ENCODE measurements at places on chromosomes 3 and 15.

GRCh38 chr15:43852607-43853006 lies 25.8 kb downstream of the WDR76 start:
- no peak for DNase-seq

- DNase-seq = no peak
Observed at GRCh38 chr3:194828116-194828515, 142.4 kb downstream of the FAM43A start.

DNA sequence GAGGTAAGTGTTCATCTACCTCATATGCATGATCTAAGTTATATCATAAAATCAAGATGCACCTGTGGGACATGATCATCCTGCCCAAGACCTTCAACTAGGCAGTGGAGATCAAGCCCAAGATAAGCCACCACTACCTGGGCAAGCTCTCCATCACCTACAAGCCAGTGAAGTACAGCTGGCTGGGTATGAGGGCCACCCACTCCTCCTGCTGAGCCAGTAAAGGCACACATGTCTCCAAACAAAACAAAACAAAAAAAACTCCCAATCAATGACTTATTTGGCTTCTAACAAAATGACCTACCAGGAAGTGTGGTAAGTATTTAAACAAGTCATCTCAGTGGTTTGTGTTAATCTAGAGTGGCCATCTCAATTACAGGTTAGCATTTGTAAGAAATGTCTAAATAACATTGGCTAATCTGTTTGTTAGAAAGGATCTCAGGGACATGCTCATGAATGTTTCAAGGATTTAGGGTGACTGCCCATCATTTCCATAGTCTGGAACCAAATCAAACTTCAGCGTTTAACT lies 3.1 kb downstream of the PAQR9 start:
- no peak for DNase-seq

- no peak for DNase-seq
Observed at GRCh38 chr3:133380481-133381225, 19.2 kb upstream of the BFSP2 start.

DNA sequence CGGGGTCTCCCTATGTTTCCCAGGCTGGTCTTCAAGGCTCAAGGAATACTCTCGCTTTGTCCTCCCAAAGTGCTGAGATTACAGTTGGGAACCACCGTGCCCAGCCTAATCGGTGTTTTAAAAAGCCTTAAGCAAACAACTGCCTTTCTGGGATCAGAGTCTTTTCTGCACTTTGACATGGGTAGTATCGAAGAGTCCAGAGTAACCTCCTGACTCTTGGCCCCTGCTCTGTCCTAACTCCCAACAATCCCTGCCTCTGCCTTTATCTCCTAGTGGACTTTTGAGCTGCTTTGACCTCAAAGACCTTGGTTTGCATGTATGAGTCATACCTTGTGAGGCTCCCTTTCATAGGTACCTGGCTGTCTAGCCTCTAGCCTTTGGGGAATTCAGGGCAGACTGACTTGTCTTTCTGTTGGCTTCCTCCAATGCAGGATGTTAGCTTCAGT lies 21.0 kb upstream of the HACD2 start:
- no peak for DNase-seq

DNA sequence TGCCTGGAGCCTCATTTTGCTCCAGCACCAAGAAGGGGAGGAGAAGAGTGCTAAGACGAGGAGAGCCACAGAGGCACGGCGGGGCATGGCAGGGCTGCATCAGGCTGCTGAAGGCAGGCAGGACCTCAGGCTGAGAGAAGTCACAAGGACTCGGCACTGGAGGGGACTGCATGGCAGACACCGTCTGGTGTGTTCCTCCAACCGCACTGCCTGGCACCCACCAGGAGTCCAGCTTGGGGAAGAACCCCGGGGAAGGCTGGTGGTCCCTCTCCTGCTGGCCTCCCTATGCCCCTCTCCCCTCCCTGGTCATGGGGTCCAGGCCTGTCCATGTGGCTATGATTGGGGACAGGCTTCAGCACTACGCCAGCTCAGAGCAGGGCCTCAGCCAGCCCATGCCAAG lies 153.2 kb upstream of the MEF2A start:
- no peak for DNase-seq

DNA sequence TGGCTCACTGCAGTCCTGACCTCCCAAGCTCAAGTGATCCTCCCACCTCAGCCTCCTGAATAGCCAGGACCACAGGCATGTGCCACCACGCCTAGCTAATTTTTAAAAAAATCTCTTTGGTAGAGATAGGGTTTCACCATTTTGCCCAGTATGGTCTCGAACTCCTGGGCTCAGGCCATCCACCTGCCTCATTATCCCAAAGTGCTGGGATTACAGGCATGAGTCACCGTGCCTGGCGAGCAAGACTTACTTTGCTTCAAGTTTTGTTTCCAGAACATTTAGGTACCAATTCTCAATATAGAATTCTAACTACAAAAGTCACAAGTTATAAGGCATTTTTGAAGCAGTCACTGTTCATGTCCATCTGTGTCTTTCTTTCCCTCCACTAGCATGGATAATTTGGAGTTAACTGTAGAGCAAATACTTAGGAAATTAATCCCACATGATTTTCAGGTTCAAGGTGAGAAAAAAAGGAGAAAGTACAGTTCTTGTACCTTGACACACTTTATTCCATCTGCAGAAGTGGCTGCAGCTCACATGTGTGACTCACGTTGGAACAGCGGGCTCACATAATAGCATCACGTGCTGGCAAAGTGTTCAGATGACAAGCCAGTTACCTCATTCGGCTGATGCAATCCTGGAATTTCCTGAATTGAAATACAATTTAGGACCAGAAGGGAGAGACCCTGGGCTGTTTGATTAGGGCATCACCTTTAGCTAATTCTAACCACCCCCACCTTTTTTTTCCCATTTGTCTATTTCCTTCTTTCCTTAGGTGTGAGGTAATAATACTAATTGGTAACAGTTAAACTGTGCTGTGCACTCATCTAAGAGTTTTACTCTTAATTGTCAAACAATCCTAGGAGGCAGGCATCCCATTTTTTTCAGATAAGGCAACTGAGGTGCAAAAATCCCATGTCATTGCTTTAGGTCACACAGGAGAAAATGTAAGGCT lies 46.9 kb upstream of the NEDD4 start:
- DNase-seq = peak; percentile 94

GRCh38 chr3:134545818-134546217 lies 60.0 kb downstream of the CEP63 start:
- DNase-seq = no peak

- DNase-seq = no peak
Observed at GRCh38 chr15:68512598-68512997, 66.2 kb upstream of the CORO2B start.

DNA sequence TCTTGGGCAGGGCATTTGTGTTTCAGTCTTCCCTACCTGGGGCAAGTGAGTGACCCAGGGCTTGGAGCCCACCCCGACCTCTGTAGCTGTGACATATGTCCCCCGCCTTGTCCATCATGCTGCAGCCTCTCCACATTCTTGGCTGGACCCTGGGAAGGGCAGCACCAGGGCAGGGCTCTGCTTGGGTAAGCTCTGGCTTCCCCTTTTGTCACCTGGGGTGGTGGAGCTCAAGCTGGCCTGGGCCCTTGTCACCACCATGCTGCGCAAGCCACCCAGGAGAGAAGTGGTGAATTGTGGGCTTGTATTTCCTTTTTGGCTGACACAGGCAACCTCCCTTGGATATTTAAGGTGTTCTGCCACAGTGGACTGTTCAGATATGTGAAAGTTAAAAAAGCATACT lies 29.3 kb downstream of the SPSB4 start:
- DNase-seq = no peak

GRCh38 chr3:57160765-57161538 lies 4.2 kb downstream of the IL17RD start:
- no peak for DNase-seq

GRCh38 chr3:71885006-71885405 lies 100.1 kb upstream of the PROK2 start:
- no peak for DNase-seq

DNA sequence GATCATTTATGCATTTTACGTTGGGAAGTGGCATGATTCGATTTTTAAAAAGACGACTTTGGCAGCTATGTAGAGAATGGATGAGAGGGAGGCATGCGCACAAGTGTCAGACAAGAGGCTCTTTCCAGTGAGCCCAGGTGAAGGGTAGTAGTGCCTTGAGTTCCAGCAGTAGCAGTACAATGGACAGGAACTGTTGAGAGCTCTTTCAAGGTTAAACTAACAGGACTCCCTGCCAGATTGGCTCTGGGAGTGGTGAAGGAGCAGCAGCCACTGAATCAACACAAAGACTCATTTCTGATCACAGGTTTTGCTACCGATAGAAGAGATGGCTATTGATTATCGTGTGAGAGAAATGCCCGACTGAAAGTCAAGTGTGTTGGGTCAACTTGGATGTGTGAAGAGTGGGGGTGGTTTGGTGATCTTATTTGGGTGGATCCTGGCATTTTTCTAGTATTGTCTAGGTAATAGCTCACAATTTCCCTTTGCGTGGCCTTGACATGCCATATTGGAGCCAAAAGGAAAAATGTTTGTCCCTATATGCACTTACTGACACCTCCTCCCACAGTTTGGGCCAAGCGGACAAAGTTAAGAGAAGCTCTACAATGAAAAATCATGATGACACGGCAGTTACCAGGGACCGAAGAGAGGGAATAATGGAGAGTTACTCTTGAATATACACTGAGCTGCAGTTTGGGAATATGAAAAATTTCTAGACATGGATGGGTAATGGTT lies 81.6 kb upstream of the MDFIC2 start:
- no peak for DNase-seq

- no peak for DNase-seq
Observed at GRCh38 chr3:177439694-177440269, 242.5 kb upstream of the TBL1XR1 start.

- DNase-seq = no peak
Observed at GRCh38 chr3:184325715-184326369, 11.4 kb downstream of the EIF4G1 start.

DNA sequence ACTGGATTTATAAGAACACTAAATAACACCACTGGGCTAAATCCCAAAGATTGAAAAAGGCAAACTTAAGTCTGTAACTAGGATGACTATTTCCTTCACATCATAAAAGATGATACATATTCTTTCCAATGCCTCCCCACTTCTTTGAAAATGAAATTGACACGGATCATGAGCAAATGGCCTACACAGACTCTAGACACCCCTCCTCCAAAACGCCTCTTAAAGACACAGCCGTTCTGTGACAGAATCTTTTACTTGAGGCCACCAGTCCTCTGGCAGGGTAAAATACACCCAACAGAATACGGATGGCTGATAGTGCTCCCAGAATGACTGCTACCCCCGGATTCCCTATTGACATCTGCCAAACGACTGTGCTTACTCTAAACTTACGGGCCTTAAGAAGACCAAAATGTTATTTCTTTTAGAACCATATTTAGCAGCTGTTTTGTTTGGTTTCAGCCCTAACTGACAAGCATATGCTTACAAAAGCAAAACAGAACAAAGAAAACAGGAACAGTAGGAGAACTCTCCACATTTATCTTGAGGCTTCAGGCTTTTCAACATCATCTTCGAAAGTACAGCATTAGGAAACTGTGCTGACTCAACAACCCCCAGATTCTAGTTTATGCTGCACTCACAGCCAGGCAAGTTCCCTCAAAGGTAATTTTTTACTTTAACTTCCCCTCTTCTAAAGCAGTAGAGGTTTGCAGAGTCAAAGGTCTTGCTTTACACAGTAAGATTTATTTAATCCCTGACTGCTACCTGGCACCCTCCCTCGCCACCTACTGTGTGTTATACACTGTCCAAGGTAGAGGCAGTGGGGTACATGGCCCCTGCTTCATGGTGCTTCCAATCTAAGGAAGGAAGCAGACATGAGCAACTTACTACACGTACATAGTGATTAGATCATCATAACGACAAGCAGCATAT lies 84.3 kb downstream of the TNIK start:
- peak; percentile 92 for DNase-seq

DNA sequence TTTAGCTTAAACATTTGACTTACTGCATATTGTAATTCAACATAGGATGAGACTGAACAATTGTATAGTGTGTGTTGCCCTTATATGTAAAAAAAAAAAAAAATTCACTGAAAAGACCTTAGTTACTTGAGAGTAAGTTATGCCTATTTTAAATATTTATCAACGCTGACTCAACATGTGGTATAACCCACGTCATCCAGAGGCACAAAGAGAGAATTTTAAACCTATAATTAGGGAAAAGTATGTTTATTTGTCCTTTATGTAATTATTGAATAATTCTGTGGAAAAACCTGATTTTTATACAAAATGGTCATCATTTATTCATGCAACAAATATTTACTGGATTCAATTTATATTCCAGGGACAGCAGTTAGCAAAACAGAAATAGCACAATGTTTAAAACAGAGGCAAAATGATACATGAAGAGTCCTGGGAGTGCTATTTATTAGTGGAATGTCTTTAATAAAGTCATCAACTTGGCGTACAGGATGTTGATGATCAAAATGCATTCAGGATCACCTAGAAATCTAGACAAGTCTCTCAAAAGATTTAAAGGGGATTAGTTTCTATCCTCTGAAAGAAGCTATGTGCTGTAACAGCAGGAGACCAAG lies 223.7 kb downstream of the PCCB start:
- no peak for DNase-seq

DNA sequence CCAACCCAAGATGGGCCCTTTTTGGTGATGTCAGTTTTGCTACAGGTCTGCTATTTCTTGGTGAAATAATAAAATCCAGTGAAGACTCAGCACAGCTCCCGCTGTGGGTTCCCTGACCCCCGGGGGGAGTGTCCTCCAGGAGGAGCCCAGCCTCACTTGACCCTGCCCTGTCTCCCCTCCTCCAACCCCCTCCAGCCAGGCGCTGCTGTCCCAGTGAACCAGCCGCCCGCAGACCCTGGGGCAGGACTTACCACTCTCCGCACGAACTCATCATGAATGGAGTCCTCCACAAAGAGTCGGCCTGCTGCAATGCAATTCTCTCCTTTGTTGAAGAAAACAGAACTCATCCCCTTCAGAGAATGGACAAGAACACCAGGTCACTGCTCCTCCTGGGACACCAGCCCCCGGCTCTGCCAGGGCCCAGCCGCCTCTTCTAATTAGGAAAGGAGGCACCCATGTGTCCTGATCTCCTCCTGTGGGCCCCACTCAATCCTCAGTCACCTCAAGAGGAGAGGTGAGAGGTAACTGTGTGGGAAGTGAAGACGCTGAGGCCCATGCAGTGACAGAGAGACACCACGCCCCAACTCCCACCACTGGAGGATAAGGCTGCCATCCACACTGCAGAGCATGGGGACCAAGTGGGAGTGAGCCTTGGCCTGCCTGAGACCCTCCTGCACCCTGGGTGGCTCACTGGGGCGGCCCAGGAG lies 28.8 kb upstream of the SLC41A3 start:
- DNase-seq = no peak

GRCh38 chr3:178072391-178073305 lies 463.6 kb upstream of the KCNMB2 start:
- no peak for DNase-seq

DNA sequence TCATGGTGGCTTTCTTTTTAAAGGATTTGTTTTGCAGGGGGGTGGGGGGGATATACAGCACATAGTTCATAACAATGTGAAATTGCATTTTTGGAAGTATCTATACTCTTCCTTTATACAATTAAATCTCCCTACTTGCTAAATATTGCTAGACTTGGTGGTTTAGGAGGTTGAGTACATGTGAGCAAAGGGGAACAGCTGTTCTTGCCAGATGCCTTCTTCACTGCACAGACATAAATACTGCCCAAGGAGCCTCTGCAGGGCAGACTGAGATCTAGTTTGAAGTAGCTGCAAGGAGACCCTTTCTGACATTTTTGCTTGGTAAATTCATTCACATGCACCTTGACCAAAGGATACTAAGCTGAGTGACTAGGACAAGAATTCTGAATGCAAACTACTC lies 228.6 kb upstream of the IL12A start:
- no peak for DNase-seq

GRCh38 chr3:120773932-120774331 lies 31.4 kb downstream of the GTF2E1 start:
- no peak for DNase-seq

- DNase-seq = no peak
Observed at GRCh38 chr15:49720261-49720660, 99.4 kb downstream of the DTWD1 start.

All from inflammatory macrophage treated with lipopolysaccharide for 1 hour (primary cell).